Progenitor cell of endocrine pancreas (in vitro differentiated cells): ENCODE measurements at places on chromosomes 11 and 22. TPM values are rescaled to one million over a fixed set of nuclear protein-coding genes. Genes with fewer than 3 reads are reported as not detected.

The PAX6 gene
- 7.5 and 7.6 TPM in 2 replicates for total RNA-seq

The MFNG gene
- total RNA-seq = 3.2 and 5.9 TPM in 2 replicates

The OR8A1 gene
- total RNA-seq = not detected in 2 replicates

The CLDN25 gene
- total RNA-seq = not detected in 2 replicates

The APOL5 gene
- not detected in 2 replicates for total RNA-seq

The SLC35E4 gene
- 2.1 and 2.6 TPM in 2 replicates for total RNA-seq

The CNGA4 gene
- total RNA-seq = 2.0 and 2.1 TPM in 2 replicates

The DMC1 gene
- 2.2 and 3.0 TPM in 2 replicates for total RNA-seq

The WEE1 gene
- total RNA-seq = 154 and 179 TPM in 2 replicates

GRCh38 chr22:50688448-50688847, 15.8 kb downstream of the SHANK3 start:
- no peak for DNase-seq

- no peak for DNase-seq
Measured at GRCh38 chr11:19460718-19461405, 220.1 kb upstream of the E2F8 start.

DNA sequence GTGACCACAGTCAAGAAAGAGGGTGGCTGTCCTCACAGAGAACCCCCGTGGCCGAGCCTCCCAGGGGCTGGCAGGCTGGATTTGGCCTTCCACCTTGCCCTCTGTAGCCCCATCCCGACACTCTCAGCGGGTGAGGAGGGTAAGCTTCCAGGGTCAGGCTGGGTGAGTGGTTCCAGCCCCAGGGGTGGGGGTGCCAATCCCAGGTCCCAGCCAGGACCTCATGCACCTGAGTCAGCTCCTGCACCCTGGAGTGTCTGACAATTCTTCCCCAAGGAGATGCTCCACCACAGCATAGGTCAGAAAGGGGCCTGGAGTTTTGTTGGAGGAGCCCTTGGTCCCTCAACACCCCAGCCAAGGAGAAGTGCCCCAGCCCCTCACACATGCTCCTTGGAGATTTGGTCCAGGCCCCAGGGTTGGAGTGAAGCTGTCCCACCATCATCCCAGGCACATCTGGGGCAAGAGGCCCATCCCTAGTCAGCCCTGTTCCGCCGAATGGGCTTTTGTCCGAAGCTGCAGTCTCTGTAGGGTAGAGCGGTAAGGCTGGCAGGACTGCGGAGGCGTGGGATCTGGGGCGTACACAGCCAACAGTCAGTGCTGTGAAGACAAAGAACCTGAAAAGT, 8.4 kb downstream of the LINC01488 start:
- no peak for DNase-seq

GRCh38 chr11:45399166-45399565, 113.0 kb upstream of the SYT13 start:
- DNase-seq = no peak

DNA sequence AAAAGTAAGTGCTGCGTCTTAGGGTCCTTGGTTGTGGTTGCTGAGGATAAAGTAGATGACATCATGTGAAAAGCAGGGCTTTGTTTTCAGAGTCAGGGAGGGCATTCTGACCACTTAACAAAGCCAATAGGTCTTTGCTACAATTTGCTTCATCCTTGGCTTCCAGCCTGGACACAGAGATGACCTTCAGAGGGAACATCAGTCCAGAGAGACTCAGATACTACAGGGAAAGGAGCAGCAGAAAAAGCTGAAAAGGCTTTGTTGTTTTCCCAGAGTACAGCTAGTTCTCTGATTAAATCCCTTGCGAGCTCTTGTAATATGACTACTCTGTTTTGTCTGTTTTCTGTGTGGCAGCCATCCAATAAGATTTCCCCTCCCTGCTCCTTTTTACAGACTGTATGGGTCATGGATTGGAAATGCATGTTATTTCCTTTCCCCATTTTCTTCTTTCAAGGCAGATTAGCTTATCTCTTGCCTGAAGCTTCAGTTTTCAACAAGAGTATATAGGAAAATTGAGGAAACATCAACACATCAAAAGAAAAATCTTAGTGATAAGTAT, 31.9 kb downstream of the ATG13 start:
- DNase-seq = no peak

DNA sequence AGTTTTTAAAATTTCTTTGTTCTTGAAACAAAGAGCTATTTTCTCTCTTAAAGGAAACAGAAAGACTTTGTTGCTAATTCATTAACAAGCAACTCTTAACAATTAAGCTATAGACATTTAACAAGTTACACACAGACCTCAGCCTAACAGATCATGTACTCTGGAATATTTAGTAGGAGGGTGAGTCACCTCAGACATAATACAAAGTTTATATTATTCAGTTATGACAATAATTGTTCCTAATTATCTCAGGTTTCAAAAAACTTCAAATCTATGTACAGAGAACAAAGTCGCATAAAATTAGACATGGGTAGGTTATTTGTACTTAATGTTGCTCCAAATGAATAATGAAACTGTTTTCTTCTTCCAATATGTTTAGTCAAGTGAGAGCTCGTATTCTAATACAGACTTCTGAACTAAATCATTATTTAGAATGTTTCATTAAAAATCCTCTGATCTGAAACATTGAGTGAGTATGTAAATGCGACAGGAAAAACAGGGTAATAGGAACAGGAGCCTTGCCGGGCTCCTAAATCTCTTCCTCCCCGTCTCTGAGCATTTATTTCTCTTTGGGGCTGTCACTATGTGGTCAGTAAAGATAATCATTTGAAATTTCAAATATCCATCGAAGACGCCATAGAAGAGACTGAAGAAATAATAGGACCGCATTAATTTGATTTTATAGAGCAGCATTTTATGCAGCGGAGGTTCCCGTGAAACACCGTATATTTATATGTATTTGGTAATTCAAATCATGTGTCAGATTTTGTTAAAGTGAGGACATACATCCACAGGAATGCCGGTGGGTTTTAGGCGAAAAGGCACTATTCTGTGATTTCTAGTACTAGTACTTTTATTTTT, 8.7 kb upstream of the BARX2 start:
- DNase-seq = no peak

- no peak for DNase-seq
Measured at GRCh38 chr11:2968341-2968900, 23.7 kb downstream of the NAP1L4 start.

DNA sequence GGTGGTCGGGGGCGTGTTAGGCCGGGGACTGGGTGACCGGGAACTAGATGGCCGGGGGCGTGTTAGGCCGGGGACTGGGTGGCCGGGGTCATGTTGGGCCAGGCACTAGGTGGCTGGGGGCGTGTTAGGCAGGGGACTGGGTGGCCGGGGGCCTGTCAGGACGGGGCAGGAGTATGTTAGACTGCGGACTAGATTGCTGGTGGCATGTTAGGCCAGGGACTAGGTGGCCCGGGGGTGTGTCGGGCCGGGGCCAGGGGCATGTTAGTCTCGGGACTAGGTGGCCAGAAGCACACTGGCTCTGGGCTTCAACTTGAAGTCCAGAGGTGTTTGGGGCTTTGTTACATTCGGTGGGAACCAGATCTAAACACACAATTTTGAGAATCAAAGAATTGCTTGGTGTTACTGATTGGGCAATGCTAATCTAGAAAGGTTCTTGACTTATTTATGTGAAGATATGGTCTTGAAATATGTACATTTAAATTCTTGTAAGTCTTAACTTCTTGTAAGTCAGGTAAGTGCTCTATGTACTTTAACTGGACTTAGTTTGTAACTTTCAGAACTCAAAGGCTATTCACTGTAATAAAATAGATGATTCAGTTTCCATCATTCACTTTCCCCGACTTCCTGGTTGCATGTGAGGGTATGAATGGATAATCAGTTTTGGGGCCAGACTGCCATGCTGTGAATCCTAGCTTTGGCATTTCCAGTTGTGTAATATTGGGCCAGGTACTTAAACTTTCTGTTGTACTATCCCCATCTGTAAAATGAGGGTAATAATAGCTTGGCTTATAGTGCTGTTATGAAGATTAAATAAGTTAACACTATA, 1.1 kb downstream of the EXT2 start:
- DNase-seq = no peak

GRCh38 chr11:78244546-78245255, 56.0 kb downstream of the USP35 start:
- DNase-seq = no peak

DNA sequence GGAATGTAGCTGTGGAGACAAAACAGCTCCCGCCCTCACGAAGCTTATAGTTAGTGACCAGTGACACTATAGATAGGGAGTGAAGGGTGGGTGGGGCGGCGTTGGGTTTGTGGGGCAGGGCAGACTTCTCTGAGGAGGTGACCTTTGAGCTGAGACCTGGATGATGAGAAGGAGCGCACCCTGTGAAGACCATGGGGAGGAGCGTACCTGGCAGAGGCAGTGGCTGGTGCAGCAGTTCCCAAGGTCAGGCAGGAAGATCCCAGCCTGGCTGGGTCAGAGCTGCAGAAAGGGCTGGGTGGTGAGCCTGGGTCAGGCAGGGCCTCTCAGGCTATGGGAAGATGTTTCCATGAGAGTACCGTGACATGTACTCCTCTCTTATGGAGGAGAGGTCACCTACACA, 135.0 kb upstream of the RCN1 start:
- DNase-seq = no peak

DNA sequence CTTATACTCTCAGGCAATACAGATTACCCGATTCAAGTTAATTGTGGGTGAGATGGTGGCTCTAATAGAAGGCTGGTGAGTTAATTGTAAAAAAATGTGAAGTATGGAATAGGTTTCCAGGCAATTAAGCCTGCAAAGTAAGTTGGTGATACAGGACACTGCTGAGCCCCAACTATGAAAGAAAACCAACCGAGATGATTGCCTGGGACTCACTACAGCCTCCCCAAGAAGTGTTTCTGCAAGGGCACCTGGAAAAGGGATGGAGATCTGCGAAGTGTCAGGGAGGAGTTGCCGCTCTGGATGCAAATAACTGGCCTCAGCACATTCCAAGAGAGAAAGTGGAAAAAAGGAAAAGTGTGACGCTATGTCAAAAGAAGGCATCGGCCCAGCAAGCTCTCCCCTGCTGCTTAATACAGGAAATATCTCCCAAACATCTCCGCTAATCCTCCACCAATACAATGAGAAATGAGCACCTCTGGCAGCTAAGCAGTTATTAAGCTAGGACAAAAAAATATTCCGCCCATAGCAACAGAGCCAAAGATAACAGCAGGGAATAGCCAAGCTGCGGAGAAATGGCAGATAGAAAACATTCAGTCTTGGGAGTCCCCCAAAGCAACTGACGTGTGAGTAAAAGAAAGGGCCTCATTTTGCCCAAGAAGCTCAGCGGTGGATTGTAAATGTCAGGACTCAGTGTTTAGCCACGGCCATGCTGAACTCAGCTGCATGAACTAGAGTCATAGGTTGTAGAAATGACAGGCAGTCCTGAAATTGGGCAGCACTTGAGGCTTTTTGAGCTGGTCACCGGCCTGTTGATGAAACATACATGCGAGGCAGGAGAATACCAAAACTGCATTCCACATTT, 133.7 kb downstream of the SNX19 start:
- DNase-seq = no peak

- DNase-seq = no peak
Measured at GRCh38 chr11:120637131-120637530, 125.6 kb downstream of the GRIK4 start.

GRCh38 chr11:76639621-76640020, 30.9 kb downstream of the LRRC32 start:
- DNase-seq = no peak

- DNase-seq = no peak
Measured at GRCh38 chr11:115226556-115226955, 277.7 kb downstream of the CADM1 start.

DNA sequence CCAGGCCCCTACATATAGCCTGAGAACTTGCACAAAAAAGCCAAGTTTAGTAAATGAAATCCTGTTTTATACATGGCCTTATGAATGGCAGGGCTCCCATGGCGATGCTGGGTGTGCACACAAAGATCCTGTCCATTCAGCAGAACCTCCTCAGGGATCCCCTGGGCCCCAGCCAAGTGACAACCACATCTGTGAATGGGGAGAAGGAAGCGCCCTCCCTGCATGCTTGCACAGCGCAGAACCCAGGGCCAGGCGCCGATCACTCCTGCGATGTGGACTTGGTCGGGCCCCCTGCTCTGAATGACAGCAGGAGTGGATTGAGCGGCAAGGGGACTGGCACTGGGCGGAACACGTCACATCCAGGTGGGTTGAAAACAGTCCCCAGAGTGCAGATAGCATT, 4.5 kb upstream of the CDC42EP2 start:
- no peak for DNase-seq

- DNase-seq = no peak
Measured at GRCh38 chr11:70739091-70739490, 340.8 kb downstream of the CTTN start.

DNA sequence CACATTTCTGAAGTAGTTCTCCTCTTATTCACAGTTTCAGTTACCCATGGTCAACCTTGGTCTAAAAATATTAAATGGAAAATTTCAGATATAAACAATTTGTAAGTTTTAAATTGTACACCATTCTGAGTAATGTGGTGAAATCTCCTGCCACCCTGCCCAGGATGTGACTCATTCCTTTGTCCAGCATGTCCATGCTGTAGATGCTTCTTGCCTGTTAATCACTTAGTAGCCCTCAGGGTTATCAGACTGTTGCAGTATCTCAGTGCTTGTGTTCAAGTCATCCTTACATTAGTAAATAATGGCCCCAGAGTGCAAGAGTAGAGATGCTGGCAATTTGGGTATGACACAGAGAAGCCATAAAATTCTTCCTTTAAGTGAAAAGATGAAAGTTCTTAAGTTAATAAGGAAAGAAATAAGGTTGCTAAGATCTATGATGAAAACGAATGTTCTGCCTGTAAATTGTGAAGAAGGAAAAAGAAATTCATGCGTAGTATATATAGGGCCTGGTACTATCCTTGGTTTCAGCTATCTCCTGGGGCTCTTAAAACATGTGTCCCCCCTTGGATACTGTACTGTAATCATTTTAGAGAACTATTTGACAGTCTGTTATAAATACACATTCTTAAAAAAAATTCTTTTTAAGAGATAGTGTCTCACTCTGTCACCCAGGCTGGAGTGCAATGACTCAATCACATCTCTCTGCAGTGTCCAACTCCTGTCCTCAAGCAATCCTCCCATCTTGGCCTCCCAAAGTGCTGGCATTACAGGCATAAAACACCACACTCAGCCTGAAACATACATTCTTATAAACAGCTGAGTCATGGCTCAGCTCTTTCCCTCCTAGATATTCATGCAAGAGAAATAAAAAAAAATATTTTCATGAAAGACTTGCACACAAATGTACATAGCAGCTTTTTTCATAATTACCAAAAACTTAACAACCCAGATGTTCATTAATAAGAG, 31.3 kb downstream of the MTNR1B start:
- no peak for DNase-seq

GRCh38 chr11:128898580-128899344, 7.6 kb downstream of the KCNJ5 start:
- DNase-seq = no peak
